Stimulated activated CD4-positive, alpha-beta T cell treated with anti-CD3 and anti-CD28 coated beads, TNF-alpha, amount 100 ng/mL, for 1 hour (primary cell): ENCODE measurements at places on chromosomes 5 and 9.

DNA sequence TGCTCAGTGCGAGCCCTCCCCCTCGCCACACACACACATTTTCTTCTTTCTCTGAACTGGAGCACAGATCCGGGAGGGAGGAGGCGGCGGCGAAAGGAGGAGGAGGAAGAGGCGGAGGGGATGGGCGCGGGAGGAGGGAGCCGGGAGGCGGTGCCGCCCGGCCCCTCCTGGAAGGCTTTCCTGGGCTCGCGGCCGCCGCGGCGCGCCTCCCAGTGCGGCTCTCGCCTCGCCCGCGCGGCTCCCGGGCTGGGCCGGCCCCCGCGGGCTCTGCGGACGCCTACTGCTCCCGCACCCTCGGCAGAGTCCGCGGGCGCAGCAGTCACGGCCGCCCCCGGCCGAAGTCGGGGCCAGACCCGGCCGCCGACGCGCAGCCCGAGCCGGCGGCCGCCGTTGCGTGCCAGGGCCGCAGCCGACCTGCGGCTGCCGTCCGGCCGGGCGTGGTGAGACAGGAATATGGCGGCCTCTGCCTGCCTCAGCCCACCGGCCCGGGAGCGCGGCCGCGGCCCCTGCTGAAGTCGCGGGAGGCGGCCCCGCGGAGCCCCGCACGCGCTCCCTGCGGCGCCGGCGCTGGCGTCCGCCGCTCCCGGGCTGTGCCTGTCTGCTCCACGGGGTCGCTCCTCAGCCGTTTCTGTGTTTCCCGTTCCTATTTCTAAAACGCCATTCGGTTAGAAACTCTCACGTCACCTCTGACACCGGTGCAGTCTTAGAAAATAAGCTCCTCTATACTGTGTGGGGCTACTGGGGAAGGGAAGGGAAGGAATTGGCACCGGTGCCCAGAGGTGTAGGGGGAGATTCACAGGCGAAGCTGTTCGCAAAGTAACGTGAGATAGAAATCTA, 500 bp upstream of the GNAQ start:
- DNase-seq: peak; percentile 50

DNA sequence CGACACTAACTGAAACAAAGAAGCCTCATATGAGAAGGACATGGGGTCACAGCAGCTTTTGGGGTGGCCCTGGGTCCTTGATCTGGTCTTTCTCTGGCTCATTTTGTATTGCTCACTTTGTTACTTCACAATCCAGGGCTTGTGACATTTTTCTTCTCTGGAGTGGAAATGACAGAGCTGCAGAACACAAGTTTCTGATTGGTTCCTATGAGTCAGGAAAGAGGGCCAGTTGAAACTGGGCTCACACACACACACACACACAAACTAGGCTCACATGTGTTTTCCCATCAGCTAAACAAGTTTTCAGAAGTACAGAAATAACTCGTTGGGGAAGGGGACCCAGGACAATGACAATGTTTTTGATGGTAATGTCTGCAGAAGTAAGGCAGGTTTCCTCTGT, 54.3 kb downstream of the TMC1 start:
- DNase-seq: no peak

DNA sequence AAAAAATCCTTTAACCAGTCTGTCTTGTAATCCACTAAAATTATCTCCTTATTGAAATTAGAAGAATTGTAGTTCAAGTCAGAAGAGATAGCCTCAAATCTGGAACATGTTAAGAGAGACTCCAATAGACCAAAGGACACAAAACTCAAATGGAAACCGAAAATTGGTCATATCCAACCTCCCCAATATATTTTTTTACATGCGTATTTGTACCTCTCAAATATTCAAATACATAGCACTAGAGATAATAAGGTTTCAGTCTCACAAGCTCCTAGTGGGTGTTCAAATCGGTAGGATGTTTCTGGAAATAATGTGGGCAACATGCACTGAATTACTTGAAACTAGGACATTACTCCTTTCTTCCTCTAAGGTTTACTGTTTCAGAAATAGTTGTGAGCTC, 33.5 kb downstream of the EPB41L4A start:
- DNase-seq: no peak

- DNase-seq: no peak
These were observed 167.6 kb downstream of the PDZD2 start for GRCh38 chr5:31806561-31806960.

DNA sequence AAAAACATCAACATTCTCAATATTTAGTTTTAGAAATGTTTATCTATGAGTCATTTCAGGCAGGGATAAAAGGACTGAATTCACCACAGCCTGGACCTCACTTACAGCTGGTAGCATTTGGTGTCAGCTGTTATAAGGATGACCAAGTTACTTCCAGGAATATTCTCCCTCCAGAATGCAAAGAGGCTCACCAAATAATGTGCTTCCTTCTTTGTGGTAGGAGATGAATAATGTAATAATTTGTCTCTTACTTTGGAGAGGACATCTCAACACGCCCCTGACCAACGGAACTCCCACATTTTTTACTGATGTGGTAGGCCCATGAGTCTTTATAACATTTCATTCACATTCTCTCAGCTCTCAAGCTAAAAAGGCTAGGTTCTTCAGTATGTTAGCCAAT, 825.9 kb upstream of the GRAMD2B start:
- no peak for DNase-seq

- DNase-seq: no peak
These were observed 904 bp downstream of the GDNF start for GRCh38 chr5:37838933-37839341.

DNA sequence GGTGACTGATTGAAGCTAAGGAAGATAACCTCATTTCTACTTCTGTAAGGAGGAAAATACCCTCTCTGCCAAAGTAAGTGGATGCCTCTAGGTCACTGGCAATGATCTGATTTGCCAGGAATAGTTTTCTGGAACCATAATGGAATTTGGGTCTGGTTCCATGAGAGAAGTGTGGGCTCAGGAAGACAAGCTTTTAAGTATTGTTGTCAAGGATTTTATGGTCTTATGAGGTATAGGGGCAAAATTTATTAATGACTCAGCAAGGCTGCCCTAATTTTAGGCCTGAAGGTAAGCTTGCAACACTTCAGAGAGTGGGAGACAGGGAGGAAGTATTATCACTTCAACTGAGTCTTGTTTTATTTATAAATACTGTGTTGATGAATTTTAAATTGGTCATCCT, 322.6 kb upstream of the ACTBL2 start:
- no peak for DNase-seq

GRCh38 chr5:164202338-164202737, 696.9 kb downstream of the MAT2B start:
- no peak for DNase-seq
